NCI-H1105 (cell line): ENCODE measurements at places on chromosomes 2 and 18.

DNA sequence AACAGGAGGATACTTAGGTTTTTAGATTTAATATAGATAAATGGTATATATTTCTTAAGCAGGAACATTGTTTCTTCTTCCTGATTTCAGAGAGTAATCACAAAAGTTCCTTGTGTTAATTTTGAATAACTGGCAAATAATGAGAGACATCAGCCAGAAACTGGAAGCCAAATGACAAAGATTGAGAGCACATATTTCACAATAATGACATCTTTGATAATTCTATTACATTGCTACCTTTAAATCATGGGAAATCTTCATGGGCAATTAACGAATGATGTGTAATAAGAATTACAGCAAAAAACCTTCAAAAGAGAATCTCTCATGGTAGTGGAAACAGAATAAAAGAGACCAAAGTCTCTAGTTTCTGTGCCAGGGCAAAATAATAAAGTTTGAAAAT, 215.1 kb downstream of the NUP35 start:
- DNase-seq, result no peak

- no peak for DNase-seq
These were observed 8.8 kb upstream of the ADI1 start for GRCh38 chr2:3527886-3528785.

DNA sequence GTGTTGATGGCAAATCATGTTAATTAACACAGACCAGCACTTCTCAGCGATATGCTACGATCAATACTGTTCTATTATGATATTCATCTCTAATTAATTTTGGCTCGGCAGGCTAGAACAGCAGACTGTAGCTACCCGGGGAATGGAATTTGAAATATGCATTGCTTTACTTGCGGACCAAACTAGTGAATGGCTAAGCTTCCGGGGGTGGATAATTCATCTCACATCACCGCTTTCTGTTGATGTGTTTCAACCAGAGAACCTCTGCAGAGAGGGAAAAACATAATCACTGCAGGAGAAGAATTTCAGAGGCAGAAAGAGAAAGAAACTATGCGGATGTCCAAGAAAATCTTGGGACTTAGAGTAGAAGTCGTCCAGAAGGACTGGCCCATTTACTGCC, 490.9 kb downstream of the STK39 start:
- DNase-seq, result no peak

DNA sequence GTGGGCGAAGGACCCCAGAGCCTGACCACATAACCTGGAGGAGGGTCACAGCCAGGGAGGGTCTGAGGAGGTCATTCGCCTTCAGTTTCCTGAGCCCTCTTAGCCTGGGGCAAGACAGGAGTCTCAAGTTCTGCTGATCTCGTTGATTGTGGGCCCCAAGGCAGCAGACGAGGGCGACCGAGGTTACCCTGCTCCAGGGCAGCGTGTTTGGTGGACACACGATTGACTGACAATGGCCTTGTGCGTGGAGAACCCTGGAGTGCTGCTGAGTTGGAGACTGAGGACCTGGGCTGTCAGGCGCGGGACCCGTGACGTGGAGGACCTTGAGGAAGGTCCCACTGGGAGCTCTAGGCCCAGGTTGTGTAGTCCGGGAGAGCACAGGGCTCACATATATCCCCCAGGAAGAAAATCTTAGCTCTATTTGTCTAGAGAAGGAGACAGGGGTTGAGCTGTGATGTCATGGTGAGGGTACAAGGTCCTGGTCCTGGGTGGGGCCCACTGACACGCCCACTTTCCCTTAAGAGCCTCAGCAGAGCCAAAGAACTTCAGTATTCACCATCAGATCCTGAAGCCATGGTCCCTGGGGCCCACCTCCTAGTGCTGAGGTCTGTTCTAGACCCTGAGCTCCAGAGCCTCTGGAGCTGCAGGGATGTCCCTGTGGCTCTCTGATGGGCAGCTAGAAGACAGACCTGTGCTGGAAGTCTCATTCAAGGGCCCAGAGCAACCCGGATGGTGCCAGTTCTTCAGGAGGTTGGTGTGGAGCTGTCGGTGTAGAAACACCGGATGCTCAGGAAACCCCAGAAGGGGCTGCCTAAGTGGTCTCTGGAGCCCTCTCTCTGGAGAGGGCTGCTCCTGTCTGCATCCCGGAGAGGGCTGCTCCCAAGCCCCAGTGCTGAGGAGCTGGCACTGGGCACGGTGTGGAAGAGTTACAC, 53.1 kb downstream of the DYSF start:
- DNase-seq, result no peak

GRCh38 chr2:226738821-226739544, 60.6 kb downstream of the IRS1 start:
- DNase-seq, result no peak

DNA sequence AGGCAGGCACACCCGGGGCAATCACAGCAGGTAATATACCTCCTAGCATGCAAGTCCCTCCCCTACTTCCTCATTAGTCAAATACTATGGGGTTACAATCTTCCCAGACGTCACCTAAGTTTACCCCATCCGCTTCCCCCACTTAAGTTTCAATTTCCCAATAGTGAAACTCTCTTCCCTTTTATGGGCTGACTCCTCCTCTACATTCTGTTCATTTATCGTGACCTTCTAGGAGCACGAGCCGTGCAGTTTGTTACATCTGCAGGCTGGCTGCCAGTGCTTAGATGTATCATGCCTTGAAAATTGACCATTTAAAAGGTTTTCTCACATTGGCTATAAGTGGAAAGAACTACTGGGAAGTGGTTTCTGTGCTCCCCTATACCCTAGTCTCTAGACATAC, 1357.8 kb upstream of the CRIM1 start:
- no peak for DNase-seq

GRCh38 chr2:236711440-236711839, 141.8 kb downstream of the ACKR3 start:
- no peak for DNase-seq

GRCh38 chr2:72147303-72147971, at the start of gene CYP26B1:
Gene CYP26B1, minus strand, starts transcription at chr2:72147862. Its CDS starts 28 bp downstream, at chr2:72147834.
- DNase-seq, result no peak

- no peak for DNase-seq
These were observed 388.1 kb upstream of the SLC14A2 start for GRCh38 chr18:45227001-45227742.

- DNase-seq, result no peak
These were observed 1.5 kb downstream of the IER3IP1 start for GRCh38 chr18:47174545-47175116.

DNA sequence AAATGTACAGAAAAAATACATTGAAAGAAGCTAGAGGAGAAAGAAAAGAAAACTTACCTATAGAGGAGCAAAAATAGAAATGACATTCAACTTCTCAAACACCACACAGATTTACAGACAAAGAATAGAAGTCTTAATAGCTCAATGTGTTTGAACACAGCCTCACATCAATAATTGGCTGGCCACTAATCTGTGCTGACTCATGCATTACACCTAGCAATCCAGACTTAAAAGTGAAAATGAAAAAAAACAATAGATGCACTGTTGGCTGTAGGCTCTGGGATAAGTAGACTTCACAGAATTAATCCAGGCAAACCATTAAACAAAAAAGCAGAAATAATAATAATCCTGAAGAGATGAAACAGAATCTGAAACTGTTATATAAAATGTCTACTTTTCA, 961.3 kb upstream of the CELF4 start:
- DNase-seq, result no peak

DNA sequence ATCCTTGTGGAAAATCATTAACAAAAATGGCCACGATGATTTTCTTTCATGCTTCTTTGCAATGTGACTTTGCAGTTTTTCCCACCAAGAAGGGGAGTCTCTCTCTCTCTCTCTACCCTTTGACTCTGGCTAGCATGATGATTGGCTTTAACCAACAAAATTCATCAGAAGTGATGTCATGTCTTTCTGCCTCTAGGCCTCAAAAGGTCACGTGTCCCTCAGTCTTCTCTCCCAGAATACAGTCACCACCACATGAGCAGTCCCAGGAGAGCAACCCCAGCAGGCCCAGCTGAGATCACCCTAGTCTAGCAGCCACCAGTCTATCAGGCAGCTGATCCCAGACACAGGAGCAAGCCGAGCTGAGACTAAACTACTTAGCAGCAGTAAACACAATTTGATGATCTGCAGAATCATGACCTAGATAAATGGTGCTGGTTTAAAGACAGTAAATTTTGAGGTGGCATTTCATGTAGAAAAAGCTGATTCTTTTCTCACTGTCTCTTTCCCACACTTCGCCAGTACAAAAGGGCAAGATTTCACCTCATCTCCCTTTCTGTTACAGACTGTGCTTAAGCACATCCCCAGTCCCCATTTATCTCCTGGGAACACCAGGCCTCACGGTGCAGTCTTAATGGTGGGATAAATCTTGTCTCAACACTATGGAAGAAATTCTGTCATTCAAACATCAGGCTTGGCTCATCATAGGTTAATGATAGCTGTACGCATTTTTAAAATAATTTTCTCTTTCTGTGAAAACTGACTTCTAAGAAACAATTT, 132.7 kb downstream of the SCG2 start:
- DNase-seq, result no peak

GRCh38 chr18:12703664-12704063, 822 bp downstream of the PSMG2 start:
- no peak for DNase-seq
